ENCODE measurements at places on chromosomes 11 and 22. TPM values are rescaled to one million over a fixed set of nuclear protein-coding genes. Genes with fewer than 3 reads are reported as not detected.

FOSL1 gene
- not detected for total RNA-seq

ANO5 gene
- total RNA-seq: 15.4 TPM

BACE1 gene
- total RNA-seq: 19.1 TPM

OR5A1 gene
- not detected for total RNA-seq

Data from urinary bladder (tissue), 4 donors.